ENCODE measurements at places on chromosomes 7 and 10.

GRCh38 chr10:59337201-59337652 lies 25.1 kb downstream of the FAM13C start:
- DNase-seq = no peak

- no peak for DNase-seq
Observed at GRCh38 chr7:74514131-74514591, 60.5 kb downstream of the GTF2IRD1 start.

GRCh38 chr10:67011480-67011879 lies 85.6 kb downstream of the LRRTM3 start:
- no peak for DNase-seq

- no peak for DNase-seq
Observed at GRCh38 chr10:132143162-132143561, 43.6 kb upstream of the DPYSL4 start.

GRCh38 chr7:15963206-15963605 lies 276.7 kb upstream of the MEOX2 start:
- DNase-seq = no peak

GRCh38 chr10:101573885-101574753 lies 13.9 kb downstream of the POLL start:
- no peak for DNase-seq

DNA sequence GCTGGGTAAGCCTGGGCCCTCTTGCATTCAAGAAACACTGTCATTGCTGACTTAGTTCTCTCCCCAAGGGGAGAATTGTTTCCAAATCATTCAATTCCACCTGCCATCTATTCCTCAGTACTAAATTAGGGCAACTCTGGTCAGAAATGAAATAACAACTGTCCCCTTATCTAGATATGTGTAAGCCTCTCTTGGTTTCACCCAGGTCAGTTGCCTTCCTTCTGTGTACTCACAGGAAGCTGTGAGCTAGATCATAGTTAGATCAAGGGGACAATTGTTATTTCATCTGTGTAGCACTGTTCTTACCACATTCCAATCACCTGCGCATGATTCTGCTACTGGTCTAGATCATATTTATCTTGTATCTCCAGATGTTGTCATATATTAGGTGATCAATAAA lies 483.0 kb upstream of the SORCS1 start:
- no peak for DNase-seq

- DNase-seq = no peak
Observed at GRCh38 chr7:20352573-20353306, 22.0 kb downstream of the ITGB8 start.

- DNase-seq = no peak
Observed at GRCh38 chr10:75722609-75723008, 291.2 kb downstream of the LRMDA start.

DNA sequence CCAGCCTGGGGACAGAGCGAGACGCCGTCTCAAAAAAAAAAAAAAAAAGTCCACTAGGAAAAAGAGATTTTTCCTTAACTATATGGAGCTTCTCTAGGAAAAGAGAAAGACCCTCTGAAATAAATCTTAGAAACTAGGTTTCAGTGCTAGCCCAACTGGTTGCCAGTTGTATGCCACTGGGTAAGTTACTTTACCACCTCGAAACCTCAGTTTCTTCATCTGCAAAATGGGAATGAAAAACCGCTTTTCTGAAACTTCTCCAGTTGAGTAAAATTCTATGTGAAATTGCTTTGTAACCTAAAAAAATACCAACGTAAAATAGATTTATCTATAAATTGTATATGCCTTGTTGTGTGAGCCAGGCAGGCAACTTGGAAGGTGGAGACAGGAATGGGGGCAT lies 16.5 kb upstream of the EIF5AL1 start:
- no peak for DNase-seq

DNA sequence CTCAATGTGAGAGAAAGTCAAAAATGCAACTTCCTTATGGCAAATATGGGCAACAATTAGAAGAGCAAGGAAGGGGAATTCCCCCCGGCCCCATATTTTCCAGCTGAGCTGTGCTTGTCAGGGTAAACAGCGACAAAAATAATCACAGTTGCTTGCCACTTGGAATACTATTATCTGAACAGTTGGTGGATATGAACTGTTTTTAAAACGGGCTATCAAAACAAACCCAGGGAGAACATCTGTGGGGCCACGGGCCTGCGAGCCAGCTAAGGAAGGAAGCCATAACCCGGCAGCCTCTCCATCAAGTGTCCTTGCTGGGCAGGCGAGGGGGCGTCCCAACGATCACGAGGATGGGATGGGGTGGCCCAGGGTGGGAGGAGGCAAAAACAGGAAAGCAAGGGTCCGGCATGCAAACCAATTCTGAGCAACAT lies 228.4 kb downstream of the ARHGAP12 start:
- no peak for DNase-seq

GRCh38 chr7:77866786-77867536 lies 68.4 kb downstream of the PHTF2 start:
- DNase-seq = no peak
